Fibroblast of lung (primary cell): ENCODE measurements at places on chromosomes 2 and 18. TPM values are rescaled to one million over a fixed set of nuclear protein-coding genes. Genes with fewer than 3 reads are reported as not detected.
A peak's percentile ranks its signal among the peaks of the same experiment; 100 is the strongest.

GRCh38 chr2:142100970-142101369, 29.8 kb downstream of the LRP1B start:
- no peak for DNase-seq

FLACC1 gene
- total RNA-seq, result 1.0 and 1.3 TPM in 2 replicates

- no peak for DNase-seq
Observed at GRCh38 chr2:29433128-29433527, 317.9 kb downstream of the CLIP4 start.

GRCh38 chr18:39057423-39058064, 1491.9 kb upstream of the CELF4 start:
- peak; percentile 49 for DNase-seq

- peak; percentile 26 for DNase-seq
Observed at GRCh38 chr2:188324067-188324466, 32.4 kb downstream of the GULP1 start.

PLCL1 gene
- total RNA-seq, result 0.83 and 1.3 TPM in 2 replicates

EIF5B gene
- total RNA-seq, result 18.5 and 22.8 TPM in 2 replicates

DNA sequence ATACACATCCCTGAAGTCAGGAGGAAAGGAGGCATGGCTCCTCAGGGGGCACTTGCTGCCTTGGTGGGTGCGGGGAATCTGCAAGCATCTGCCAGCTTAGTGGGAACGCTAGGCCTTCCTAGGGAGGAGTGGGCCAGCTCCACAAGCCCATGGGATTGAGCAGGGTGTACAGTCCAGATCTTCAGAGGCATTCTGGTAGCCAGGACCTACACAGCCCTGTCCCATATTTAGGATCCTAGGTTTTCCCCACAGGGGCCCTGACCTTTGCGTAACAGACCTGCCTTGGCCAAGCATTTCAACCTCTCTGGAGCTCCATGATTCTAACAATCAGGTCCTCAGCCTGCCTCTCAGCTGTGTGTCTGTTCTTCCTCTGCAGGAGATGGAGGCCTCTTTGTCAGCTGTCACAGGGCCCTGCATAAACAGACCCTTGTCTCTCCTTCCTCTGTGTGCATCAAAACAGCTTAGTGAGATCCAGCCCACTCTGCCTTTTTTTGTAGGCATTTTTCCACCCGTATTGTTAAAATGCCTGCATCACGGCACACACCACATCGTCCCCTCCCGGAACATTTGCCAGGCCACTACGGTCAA, 140.2 kb upstream of the NDUFV2 start:
- no peak for DNase-seq
